ENCODE measurements at places on chromosomes 6 and 20.

DNA sequence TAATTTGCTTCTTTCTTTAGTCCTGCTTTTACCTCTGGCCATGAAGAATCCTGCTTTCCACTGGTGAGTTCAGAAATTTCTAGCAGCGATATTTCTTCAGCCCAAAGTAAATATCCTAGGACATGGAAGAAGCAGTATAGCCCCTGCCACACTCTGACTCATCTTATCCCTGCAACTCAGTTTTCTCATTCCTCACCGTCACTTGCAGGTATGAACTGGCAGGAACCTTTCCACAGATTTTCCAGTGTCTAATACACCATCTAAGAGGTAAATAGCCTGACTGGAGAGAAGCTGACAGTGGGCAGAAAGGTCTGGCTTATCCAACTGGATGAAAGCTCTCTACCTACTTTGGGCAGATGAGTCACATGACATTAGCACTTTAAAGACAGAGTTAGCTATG, 816.7 kb upstream of the FLRT3 start:
- no peak for DNase-seq

DNA sequence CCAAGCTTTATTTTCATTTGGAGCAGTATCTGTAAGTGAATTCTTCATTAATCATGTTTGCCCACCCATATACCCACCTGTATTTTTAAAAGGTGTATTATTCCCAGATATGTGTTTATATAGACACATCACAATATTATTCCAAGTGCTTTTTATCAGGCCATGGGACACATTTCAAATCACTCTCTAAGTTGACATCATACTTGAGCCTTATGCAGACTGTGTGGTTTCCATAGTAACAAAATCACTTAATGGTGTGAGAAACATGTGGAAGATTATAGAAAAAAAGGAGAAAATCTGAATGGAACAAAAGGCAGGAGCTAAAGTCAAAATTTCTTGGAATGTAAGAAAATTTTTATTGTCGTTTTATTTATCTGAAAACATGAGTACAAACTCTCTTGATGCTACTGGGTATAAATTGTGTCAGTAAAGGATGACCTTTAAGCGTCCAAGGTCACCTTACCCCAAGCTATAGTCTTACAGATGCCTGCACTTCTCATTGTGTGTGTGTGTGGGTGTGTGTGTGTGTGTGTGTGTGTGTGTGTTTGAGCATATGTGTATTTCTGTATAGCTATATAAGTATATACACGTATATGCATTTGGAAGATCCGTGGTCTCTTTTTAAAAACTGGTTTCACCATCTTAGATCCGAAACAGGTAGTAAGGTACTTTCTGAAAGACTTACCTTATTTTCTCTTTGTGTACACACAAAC, 79.8 kb upstream of the CCN6 start:
- DNase-seq = no peak

DNA sequence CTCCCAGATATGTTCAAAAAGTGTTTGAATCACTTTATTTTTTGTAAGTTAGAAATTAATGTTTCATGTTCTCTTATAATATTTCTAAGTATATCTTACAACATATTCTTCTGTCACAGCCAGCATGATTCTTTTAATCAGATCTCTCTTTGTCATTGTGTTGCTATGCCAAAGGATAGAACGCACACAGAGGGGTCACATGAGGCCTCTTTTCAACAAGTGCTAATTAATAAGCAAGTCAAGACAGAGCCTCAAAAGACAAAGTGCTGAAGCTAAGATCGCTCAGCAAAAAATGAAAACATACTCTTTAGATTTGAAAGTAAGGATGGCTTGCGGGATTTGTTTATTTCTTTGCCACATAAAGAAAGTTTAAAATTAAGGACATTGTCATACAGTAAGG, 508.8 kb upstream of the PTCHD4 start:
- no peak for DNase-seq

DNA sequence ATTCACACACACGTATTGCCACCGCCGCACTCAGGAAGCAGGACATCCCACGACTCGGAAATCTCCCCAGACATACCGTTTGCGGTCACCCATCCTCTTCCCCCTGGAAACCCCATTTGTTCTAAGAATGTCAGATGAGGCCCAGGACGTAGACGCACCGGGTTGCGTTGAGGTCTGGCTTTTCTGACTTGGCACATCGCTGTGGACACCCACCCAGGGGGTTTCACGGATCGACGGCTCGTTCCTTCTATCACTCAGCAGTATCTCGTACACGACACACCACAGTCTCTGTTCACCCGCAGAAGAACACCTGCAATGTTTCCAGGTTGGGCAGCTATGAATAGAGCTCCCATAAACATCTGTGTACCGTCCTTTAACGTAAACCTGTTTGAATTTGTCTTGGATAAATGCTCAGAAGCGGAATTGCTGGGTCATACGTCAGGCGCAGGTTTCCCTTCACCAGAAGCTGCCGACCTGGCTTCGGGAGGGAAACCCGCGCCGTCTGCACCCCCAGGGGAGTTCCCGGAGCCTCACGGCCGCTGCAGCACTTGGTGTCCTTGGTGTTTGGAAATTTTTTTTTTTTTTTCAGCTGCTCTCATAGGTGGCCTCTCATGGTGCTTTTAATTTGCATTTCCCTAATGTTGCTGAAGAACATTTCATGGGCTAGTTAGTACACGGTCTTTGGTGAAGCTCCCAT, 9.3 kb upstream of the EEF1A2 start:
- no peak for DNase-seq

DNA sequence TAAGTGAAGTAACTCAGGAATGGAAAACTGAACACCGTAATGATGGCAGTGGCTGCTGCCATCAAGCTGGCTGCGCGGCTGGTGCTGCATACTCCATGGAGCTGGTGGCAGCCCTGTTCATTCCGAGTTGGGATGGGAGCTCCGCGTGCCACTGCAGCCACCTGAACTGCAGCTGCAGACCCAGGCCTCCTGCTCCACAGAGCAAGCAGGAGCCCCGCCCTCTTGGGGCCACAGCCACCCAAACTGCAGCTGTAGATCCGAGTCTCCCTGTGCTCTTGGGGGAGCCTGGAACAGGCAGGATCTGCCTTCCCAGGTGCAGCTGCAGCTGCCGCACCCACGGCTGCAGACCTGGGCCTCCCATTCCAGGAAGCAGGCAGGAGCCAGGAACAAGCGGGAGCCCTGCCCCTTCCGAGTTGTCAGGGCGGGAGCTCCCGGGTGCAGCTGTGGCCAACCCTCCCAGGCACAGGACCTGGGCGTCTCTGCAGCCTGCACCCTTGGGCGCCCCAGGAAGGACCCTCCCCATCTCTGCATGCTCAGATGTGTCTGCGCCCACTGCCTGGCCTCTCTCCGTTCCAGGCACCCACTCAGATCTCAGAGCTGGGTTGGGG, 120.2 kb downstream of the GMPR start:
- no peak for DNase-seq

DNA sequence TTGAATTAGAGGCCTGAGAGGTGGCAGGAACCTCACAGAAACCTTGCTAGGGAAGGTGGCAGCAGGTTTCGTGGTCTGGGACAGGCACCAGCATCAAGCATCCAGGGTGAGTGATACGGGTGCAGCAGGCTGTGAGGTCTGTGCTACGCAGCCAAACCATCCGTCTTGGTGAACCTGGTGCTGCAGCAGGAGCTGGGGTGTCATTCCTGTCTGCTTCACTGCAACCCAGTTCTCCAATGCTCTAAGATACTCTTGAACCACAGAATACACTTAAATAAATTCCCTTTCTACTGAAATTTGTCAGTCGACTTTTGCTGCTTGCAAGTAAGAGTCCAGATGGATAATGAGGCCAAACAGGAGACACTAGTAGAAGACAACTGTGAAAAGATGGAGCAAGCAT, 9.7 kb upstream of the CBLN4 start:
- no peak for DNase-seq

DNA sequence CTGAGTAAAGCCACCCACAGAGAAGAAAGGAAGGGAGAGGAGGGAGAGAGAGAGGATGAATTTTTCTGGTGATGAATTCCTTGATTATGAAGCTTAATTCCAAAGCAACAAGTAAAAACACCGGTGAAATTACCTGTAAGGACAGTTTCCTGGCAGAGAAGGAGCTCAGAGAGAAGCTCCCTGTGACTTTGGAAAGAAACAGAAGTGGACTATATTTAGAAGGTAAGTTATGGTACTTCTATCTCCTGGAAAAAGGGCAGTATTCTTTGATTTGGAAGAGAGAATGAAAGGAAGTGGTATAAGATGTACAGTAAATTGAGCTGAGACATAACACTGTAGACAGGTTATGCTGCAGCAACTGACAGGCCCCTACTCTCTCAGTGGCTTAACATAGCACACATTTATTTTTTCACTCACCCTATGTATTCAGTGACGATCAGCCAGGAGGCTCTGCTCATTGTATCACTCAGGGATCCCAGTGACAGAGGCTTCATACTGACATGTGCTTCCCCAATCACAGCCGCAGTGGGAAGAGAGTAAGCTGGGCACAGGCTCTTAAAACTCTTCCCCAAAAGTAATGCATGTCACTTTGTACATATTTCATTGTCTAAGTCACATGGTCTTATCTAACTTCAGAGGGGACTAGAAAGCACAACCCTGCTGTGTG, 349.5 kb downstream of the BTBD9 start:
- DNase-seq = no peak

DNA sequence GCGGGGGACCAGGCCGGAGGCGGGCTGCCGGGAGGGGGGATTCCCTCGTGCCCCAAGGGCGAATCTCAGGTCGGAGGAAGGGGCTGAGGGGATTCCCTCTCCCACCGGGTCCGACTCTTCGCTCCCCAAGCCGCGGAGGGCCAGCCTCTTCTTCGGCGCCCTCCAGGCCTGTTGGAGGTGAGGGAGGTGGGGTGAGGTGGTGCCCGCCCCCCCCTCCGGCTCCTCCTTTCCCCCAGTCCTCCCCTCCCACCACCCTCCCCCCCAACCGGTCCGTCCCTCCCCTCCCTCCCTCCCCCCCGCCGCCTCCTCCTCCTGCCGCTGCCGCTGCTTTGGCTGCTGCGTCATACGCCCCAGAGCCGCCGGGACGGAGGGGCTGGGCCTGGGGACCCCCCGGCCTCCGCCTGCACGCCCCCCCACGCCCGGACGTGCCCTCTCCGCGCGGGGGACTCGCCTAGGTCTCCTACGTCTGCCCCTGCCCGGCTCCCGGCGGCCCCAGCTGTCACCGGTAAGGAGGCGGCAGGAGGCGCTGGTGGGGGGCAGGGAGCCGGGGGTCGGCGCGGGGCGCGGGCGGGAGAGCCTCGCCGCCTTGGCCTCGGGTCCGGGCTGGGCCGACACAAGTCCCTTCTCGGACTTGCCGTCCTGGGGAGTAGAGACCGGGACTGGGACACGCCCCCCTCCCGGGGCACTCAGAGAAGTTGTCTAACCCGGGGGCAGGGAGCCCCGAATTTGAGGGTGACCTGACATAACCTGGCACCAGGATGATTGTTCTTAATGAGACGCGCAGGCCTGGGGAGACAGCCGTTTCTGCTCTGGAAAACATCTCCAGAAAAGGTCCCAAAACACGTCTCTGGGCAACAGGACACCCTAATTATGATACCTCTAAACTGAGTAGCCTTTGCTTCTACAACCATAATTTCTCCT, at the start of gene PHF1:
TSS of gene PHF1 (plus strand) at position 304 of the 921 bp plus-strand sequence. CDS start 1,250 bp downstream, outside the sequence.
- no peak for DNase-seq

- no peak for DNase-seq
Observed at GRCh38 chr20:52210037-52210990, 18.7 kb upstream of the ZFP64 start.

GRCh38 chr20:15061061-15061430, 723.6 kb upstream of the FLRT3 start:
- DNase-seq = no peak

DNA sequence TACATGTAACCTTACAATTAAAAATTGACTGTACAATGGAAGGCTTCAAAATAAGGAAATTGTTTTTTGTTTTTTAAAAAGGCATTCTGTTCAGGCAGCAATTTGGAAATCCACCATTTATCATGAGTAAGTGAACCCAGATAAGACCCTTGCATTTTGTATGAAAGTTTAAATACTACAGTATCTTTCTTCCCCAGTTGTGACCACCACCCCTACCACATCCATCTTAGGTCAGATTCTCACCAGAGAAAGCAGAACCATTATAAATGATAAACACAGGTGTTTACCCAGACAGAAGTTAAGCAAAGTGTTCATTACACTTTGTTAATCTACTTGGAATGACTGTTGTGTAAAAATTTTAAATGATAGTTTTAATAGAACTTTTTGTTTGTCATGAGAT, 20.2 kb downstream of the SENP6 start:
- DNase-seq = no peak

GRCh38 chr6:17869010-17869752, 118.3 kb downstream of the KIF13A start:
- DNase-seq = no peak

DNA sequence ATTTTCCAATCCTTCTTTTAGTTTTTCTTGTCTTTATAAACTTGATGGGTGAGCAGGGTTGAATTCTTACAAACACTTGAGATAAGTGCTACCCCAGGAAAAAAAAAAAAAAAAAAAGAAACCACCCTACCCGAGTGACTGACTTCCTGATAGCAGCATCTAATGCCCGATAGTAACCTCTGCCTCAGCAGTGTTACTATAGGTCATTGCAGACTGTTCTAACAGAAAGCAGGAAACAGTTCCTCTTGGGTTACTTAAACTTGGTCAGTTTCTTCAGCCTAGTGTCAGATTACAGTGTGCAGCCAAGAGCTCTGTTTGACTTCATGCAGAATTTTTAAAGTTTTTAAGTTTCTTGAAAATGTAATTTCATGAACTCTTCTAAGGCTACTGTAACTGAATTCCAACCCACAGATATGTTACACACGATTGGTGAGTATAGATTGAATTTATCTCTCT, 2.1 kb downstream of the MYLIP start:
- DNase-seq = no peak

GRCh38 chr6:118580585-118581419, 32.7 kb downstream of the PLN start:
- no peak for DNase-seq

GRCh38 chr20:46651091-46651962, at the start of gene SLC13A3:
Gene SLC13A3 (minus strand): TSS chr20:46651459. CDS start chr20:46651421, 38 bp downstream.
- DNase-seq = no peak

DNA sequence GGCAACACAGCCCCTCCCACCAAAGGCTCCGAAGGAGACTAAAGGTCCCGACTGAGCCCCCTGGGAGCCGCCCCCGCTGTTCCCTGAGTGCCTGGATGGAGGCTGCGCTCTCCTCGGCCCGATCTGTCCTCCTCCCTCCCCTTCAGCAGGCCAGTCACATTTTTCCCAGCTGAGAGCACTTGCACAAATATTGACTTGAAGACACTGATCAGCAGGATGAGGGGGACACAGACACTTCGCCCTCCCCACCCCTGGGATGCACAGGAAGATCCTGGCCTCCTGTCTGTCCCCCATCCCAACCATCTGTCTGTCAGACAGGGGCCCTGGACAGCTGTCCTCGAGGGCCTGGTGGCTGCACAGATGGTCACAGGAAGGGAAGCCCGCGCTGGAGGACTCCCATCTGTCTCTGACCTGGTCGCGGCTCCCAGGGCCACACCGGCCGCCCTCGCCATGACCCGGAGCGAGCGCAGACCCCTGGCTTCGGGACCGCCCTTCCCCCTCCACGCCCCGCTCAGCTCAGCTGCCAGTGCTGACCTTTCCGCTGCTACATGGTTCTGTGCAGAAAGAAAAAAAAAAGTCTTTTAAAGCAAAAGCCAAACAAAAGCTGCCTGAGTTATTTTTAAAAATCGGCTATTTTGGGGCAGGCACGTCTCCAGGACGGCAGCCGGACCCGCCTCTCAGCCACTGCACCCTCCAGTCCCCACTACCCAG, 11.1 kb downstream of the LAMA5 start:
- DNase-seq = no peak

- DNase-seq = no peak
Observed at GRCh38 chr6:133504761-133505160, 263.6 kb downstream of the EYA4 start.

GRCh38 chr6:53441035-53441493, 92.3 kb upstream of the ELOVL5 start:
- DNase-seq = no peak

- no peak for DNase-seq
Observed at GRCh38 chr6:91667596-91667995, 1080.7 kb upstream of the MAP3K7 start.

Measured in activated T-helper 1 cell treated with Interleukin-2 at 50 U/mL for 16 hours (primary cell).